B cell (primary cell): ENCODE measurements at places on chromosomes 1 and 21. TPM values are rescaled to one million over a fixed set of nuclear protein-coding genes. Genes with fewer than 3 reads are reported as not detected.
A peak's percentile ranks its signal among the peaks of the same experiment; 100 is the strongest.

- no peaks in the 10 kb centered on the region for H3K27me3 ChIP-seq
- no peak overlapping the region for H3K27ac ChIP-seq
- H3K4me1 ChIP-seq, result peaks cover 3% of the 10 kb centered on the region
- no peaks in the 10 kb centered on the region for H3K36me3 ChIP-seq
- no peak for DNase-seq
- H3K4me3 ChIP-seq, result no peak overlapping the region
Measured at GRCh38 chr1:115829947-115830346, 11.0 kb downstream of the NHLH2 start.

DNA sequence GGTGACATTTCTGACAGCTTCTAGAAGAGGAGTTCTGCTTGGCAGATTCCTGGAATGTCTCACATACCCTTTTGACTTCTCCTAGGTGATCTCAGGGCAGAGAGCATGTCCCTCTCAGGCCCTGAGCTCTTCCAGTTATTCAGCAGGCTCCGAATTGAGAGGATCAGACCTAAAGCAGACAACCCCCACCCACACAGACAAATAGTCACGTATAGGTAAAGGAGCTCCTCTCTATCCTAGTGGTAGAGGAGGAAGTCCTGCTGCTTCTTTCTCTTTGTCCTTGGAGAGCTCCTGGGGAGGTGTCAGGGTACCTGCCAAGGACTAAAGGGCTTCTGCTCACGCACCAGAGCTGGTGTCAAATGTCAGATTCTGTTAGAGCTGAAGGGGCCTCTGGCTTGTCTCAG lies 128.1 kb downstream of the IER5 start:
- no peaks in the 10 kb centered on the region for H3K36me3 ChIP-seq
- no peak for DNase-seq
- H3K27me3 ChIP-seq, result no peaks in the 10 kb centered on the region
- H3K4me1 ChIP-seq, result no peaks in the 10 kb centered on the region
- no peak overlapping the region for H3K4me3 ChIP-seq

- peaks cover 16% of the 10 kb centered on the region for H3K4me1 ChIP-seq
- H3K36me3 ChIP-seq, result no peaks in the 10 kb centered on the region
- H3K27me3 ChIP-seq, result no peaks in the 10 kb centered on the region
- H3K4me3 ChIP-seq, result no peak overlapping the region
Measured at GRCh38 chr21:33914188-33914587, 1.4 kb downstream of the ATP5PO start.

DNA sequence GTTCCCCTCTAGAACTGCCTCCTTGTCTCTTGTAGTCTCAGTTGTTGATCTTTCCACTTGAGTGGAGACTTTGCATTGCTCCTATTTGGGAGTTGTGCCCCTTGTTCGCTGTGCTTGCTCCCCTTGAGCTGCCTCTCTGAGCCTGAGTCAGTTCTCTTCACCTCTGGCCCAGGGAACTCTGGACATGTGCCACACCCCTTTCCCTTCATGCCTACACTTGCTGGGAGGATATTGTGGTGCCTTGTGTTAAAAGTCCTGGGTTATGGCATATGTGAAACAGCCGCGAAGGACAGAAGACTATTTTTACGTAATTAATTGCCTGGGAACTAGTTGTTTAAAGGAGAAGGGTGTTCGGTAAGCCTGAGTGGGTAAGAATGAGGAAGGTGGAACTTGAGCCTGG lies 32.2 kb upstream of the RPTN start:
- no peak overlapping the region for H3K27ac ChIP-seq
- no peak overlapping the region for H3K4me3 ChIP-seq
- DNase-seq, result no peak
- peaks cover 7% of the 10 kb centered on the region for H3K4me1 ChIP-seq

DNA sequence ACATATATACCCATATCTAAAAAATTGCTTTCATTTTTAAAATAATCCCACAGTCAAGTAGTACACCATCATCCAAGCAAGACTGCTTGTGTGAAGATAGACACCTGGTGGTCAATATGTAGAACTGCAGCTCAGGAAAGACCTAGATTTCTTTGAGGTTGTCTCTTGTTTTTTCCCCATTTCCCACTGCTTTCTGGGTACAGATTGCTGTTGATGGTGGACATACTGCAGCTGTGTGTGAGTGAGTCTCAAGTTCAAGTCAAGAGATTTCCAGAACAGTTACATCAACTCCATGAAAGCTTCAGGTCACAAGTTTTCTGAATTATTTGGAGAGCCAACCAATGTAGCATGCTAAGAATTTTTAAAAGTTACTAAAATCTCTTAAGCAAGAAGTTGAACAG lies 306.4 kb downstream of the DUSP10 start:
- H3K27ac ChIP-seq, result no peak overlapping the region
- peaks cover 11% of the 10 kb centered on the region for H3K4me1 ChIP-seq
- DNase-seq, result peak; percentile 62
- no peaks in the 10 kb centered on the region for H3K27me3 ChIP-seq
- no peak overlapping the region for H3K4me3 ChIP-seq
- H3K36me3 ChIP-seq, result no peaks in the 10 kb centered on the region

The KRTAP13-2 gene
- not detected in 2 replicates for polyA plus RNA-seq
